Stimulated activated CD4-positive, alpha-beta T cell treated with anti-CD3 and anti-CD28 coated beads, TNF-alpha, amount 100 ng/mL, for 4 hours (primary cell): ENCODE measurements at places on chromosomes 5 and 9.

GRCh38 chr5:144406442-144406841, 235.8 kb downstream of the KCTD16 start:
- DNase-seq, result no peak

DNA sequence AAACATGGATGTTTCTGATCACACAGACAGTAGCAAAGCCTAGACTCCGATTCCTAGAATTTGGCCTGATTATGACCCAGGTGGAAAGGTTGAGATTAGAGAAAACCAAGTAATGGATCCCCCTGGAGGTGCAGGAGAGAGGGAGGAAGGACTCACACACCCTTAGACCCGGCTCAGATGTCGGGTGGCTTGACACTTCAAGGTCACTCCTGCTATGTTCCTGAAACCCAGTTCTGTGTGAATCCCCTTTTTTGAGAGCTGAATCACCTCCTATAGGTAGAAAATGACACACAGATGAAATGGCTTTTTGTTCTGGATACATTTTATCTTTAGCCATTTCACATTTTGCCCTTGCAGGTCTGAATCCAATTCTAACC, 192.8 kb downstream of the ARRDC3 start:
- no peak for DNase-seq

GRCh38 chr9:18319918-18320445, 154.0 kb upstream of the ADAMTSL1 start:
- DNase-seq, result no peak

DNA sequence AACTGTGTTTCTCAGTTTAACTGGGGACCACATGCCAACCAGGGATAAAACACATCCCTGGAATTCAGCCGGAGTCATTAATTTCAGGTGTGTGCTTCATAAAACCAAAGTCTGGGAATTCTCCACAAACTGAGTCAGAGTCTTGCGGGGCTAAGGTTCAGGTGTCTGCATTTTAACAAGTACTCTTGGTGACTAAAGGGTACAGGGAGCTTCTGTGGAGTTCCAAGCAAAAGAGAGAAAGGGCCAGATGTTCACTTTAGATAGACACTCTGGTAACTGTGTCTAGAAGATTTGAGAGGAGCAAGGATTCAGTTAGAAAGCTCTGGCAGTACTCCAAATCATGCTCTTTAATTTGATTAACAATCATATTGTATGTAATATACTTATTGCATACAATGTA, 4.0 kb downstream of the NADK2 start:
- no peak for DNase-seq

DNA sequence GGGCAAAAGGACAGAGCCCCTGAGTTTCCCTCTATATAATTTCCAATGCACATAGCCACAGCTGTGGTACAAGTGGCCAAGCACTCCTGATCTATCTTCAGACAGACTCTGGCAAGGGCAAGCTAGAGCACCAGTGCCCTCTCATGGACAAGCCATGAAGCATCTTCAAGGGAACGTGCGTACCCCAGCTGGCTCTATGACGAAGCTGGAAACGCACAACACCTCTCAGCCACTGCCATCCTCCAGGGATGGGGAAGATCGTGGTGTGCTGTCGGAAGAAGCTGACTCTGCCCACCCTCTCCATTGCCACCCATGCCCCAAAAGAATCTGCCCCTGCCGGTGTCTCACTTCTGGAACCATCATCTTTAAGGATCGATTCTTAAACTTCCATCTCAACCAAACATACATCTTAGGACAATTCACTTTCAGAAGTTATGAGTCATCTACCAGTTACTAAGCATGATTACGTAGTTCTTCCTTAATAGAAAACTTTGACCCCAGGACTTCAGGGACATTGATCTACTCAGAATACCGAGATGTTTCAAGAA, 482.9 kb downstream of the AGTPBP1 start:
- no peak for DNase-seq

- DNase-seq, result no peak
These were observed 24.4 kb downstream of the SKIC3 start for GRCh38 chr5:95530416-95530815.

DNA sequence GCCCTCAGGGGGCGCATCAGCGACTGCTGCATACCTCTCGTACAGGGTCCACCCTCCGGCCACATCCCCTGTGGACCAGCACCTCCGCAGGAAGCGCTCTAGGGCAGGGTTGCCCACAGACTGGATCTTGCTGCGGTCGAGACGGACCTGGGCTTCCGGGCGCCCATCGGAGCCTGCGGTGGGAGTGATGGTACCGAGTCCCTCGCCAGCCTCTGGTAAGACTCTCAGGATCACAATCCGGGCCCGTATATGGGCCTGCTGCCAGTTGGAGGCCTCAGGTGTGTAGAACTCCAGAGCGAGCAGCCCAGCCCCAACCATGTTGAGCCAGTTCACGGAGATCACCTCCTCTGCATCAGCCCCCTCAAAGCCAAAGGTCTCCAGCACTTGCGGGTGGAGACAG, 323.0 kb downstream of the ANXA1 start:
- DNase-seq, result no peak

DNA sequence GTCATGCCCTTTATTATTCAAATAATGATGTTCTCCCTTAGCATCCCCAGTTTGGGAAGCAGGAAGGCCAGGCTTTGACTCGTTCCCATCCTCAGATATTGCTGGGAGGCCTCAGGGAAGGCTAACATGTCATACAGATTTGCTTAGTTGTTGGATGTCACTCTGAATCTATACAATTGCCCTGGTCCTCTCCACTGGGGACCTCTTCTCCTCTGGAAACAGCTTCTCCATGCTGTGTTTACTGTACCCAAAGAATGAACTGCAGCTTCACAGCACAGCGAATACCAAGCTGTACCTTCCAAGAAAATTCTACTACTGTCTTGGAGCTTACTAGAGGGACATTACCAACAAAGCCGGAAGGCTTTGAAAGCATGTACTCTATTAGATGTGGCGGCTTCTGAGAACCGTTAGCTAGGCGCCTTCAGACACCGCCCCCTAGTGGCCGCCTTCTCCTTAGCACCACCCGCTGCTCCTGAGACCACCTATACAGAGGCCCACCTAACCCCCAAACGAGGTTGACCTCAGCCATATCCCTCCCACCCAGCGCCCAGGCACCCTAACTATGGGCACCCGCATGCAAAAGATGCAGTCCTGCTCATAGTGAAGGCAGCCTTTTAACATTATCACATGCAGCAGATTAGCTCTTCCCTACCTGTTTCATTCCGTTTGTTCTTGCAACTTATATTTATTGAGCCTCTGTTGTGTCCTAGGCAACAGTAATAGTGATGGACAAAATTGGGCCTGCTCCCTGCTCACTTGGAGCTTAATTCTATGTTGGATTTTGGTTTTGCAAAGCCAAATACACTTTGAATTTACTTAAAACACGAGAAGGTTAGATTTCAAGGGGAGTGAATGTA, 34.9 kb upstream of the FOXI1 start:
- no peak for DNase-seq

- no peak for DNase-seq
These were observed 121.0 kb downstream of the FEM1C start for GRCh38 chr5:115423541-115423940.

DNA sequence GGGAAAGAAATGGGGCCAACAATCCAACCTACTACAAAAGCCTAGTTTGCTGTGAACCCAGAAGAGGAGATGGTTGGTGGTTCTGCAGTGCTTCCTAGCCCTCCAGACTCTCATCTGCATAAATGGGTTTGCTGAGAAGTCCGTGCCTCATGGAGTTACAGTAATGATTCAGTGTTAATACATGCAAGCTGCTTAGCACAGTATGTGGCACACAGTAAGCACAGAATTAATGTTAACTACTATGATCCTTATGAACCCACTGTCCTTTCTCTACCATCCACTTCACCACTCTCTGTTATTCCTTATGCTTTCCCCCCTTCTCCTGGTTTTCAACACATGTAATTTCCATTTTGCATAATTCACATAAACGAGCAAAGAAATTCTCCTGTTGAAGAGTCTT, 100.0 kb downstream of the ACTBL2 start:
- no peak for DNase-seq

- no peak for DNase-seq
These were observed 300.5 kb downstream of the NR2F1-AS1 start for GRCh38 chr5:93280518-93280917.

- DNase-seq, result no peak
These were observed 1796.4 kb downstream of the EFNA5 start for GRCh38 chr5:105874316-105874715.

DNA sequence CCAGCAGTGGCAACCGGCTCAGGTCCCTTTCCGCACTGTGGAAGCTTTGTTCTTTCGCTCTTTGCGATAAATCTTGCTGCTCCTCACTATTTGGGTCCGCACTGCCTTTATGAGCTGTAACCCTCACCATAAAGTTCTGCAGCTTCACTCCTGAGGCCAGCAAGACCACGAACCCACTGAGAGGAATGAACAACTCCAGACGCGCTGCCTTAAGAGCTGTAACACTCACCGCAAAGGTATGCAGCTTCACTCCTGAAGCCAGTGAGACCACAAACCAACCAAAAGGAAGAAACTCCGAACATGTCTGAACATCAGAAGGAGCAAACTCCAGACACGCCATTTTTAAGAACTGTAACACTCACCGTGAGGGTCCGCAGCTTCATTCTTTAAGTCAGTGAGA, 103.5 kb downstream of the GLIS3 start:
- no peak for DNase-seq

GRCh38 chr5:76642390-76643040, 19.3 kb upstream of the F2RL2 start:
- DNase-seq, result no peak

GRCh38 chr5:77305956-77306355, 95.5 kb downstream of the PDE8B start:
- no peak for DNase-seq

DNA sequence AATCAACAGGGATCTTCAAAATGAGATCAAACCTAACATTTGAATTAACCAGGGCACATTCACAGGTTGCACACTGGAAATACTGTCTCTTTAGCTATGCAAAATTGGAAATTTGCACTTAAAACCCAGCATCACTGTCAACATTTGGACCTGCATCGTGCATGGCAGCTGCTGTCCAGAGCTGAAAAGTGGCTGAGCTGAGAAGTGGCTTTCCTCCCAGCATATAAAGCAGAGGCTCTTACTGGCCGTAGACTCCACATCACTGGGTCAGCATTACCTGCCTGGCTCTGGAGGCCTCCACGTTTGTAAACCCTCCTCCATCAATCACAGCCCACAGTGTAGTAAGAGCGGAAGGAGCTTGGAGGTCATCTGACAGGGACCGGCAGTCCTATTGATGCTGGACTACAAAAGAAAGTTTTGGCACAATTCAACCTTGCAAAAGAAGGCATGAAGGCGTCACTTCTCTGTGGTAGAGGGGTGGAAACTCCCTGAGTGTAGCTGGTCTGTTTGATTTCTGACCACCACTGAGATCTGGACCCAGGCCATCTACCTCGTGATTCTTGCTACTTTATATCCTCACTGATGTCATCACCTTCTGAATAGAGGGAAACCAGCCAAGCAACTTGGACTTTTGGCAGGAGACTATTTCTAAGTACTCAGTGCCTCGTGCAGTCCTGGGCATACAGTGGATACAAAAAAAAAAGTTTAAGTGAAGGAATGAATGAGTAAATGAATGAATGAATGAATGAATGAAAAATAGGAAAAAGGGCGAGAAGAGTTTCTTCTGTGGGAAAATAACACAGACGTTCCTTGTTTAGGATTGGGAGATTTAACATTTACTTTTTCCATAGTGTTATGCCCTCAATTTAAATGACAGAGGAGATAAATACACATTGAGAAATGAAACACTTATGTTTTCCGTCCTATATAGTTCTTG, 14.8 kb downstream of the RASEF start:
- DNase-seq, result no peak

- no peak for DNase-seq
These were observed 97.6 kb downstream of the ARSB start for GRCh38 chr5:78887384-78888118.

DNA sequence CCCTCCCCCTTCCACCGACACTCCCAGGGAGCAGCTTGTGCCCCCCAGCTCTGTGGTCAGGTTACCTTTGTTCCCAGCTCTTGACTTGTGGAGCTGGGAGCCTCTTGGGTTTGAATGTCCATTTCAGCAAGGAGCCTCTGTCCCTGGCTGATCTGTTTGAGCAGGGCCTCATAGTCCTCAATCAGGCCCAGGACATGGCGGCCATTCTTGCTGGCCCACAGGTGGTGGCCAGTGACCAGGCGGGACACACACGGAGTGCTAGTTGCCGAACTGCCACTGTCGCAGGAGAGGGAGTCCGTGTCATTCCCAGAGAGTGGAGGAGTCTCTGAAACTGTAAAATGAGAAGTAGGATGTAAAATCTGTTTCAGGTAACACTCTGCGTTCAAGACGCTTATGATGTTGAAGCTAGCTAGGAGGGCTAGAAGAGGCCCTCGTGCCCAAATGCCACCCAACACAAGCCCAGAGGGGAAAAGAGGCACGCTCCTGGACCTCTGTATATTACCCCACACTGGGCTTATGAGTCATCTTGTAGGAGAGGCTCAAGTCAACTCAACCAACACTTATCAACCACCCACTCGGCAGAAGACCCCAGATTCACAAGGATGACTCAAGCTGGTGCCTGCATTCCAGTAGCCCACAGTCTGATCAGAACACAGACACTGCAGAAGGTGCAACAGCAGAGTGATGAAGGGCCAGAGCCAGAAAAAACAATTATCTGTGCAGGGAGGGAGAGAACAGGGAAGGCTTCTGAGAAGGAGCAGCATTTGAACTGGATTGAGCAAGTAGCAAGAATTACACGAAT, 177.0 kb downstream of the CDK5RAP2 start:
- DNase-seq, result no peak

GRCh38 chr5:1374679-1375055, 29.8 kb upstream of the CLPTM1L start:
- no peak for DNase-seq

DNA sequence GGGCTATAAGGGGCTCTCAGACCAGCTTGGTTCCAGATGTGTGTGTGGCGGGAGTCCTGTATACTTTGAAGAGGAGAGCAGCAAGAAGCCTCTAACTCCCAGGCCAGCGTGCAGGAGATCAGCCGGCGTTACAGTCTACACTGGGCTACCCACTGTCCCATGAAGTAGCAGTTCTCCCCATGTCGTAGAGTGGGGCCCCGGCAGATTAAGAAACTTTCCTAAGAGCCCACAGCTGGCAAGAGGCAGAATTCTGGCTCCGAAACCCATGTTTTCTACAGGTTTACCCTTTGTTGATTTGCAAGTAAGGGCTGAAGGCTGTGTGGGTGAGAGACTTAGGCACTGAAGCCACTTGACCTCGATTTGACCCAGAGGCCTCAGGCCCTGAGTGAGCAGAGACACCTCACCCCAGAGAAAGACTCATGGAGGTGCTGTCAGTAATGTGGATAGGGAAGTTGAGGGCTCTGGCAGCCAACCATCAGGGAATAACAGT, 881 bp upstream of the B4GALT1 start:
- no peak for DNase-seq

GRCh38 chr5:115179030-115179393, 9.3 kb upstream of the TRIM36 start:
- no peak for DNase-seq

GRCh38 chr5:177427919-177428573, 1.6 kb downstream of the GRK6 start:
- no peak for DNase-seq

GRCh38 chr9:88243736-88244135, 105.5 kb upstream of the SPATA31C2 start:
- no peak for DNase-seq

GRCh38 chr5:95832664-95833063, 10.1 kb upstream of the GLRX start:
- no peak for DNase-seq

GRCh38 chr9:88947581-88948573, 43.4 kb upstream of the S1PR3 start:
- no peak for DNase-seq

- no peak for DNase-seq
These were observed 516.6 kb upstream of the MEF2C start for GRCh38 chr5:89399548-89399947.
